ENCODE measurements at places on chromosomes 6 and 20.

GRCh38 chr6:94005835-94006234 is 586.5 kb upstream of the EPHA7 start:
- no peak for DNase-seq

DNA sequence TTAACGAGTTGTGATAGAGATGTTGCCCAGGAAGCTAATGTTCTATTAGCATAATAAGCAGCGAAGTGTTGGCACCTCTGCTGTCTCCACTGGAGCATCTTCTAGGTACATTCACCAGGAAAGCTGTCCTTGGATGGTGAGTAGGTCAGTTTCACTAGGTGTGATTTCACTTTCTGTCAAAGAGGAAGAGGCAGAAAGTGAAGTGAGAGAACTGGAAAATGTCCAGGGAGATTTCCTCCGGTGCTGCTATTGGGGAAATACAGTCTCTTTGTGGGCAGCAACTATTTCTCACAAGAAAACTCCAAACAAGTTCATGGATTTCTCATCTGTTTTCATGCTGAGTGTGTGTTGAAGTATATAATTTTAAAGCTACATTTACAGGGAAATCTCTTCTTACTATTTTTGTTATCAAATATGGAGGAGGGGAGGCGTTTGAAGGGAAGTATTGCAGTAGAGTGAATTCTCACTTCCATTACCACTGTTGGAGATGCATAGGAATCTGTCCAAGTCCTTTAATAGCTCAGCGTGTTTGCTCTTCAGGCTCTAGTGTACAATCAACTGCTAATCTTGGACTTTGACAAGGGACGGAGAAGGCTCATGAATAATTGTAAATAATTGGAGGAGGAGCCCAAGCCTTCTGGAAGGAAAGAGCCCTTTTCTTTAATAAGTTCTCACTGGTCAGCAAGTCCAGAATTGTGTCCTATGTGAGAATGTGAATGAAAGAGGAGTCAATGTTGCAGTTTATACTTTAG is 16.1 kb upstream of the TSBP1 start:
- no peak for DNase-seq

DNA sequence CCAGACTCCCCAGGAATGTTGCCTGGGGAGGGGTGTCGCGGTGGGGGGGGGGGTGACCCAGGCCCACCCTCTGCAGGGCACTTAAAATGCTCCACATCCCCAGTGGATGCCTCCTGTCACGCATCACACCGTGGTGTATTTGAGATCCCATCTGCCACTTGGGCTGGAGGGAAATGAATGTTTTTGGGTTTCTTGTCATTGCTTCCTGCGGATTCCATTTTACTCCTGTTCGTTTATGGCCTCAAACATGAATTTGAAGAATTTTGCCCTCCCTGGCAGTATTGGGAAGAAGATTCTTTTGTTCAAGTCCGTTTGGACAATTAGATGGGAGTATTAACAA is 544 bp upstream of the KHDC1 start:
- no peak for DNase-seq

DNA sequence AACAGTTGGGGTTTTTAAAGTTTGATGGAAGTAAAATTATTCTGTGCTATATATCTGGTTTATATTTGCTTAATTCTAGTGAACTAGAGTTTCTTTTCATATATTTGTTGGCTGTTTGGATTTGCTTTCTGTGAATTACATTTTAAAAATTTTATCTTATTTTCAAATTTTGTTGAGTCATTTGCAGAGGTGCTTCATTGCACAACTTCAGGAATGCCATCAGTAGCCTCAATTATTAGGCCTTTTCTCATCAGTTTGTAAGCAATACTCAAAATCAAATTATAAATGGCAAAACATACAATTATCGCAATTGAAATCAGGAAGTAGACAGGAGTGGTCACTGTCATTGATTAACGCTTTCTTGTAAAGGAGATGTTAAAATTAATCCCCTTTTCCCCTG is 96.9 kb downstream of the UBE3D start:
- no peak for DNase-seq

GRCh38 chr6:113050010-113050858 is 703.1 kb downstream of the RFPL4B start:
- no peak for DNase-seq

- no peak for DNase-seq
Measured at GRCh38 chr6:41037107-41037900, 1.7 kb downstream of the UNC5CL start.

- DNase-seq, result no peak
Measured at GRCh38 chr6:7765575-7766325, 39.9 kb downstream of the BMP6 start.

GRCh38 chr20:44131704-44132103 is 55.3 kb downstream of the JPH2 start:
- DNase-seq, result no peak

- DNase-seq, result no peak
Measured at GRCh38 chr6:52577778-52578463, 1.1 kb upstream of the TRAM2 start.

Data from stimulated activated CD8-positive, alpha-beta memory T cell treated with anti-CD3 and anti-CD28 coated beads, Interleukin-12 subunit alpha, Interleukin-12 subunit beta, amount 100 ng/mL, for 1 hour (primary cell).